ENCODE measurements at places on chromosomes 11 and 22. TPM values are rescaled to one million over a fixed set of nuclear protein-coding genes. Genes with fewer than 3 reads are reported as not detected.

The RASL10A gene
- not detected for total RNA-seq

- DNase-seq: no peak
These were observed 3.2 kb upstream of the FJX1 start for GRCh38 chr11:35614939-35615569.

DNA sequence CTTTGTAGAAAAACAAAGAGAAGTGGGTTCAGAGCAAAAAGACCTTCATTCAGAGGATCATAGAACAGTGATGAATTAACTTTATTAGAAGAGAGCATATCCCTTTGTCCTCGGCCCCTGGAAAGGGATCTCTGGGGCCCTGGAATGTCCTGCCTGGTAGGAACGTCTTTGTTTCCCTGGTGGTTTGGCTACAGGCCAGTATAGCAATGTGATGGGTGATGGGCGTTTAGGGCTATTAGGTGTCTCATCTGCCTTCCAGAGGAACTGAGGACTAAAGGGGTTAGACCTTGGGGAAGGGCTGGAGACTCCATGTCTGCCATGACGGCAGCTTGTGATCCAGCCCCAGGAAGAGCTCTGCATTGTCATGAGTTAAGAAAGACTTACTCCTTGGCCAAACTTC is 9.1 kb downstream of the APOL4 start:
- DNase-seq: no peak

GRCh38 chr22:28247136-28247535 is 328.1 kb upstream of the PITPNB start:
- DNase-seq: no peak

The MYBPC3 gene
- not detected for total RNA-seq

- DNase-seq: no peak
These were observed 33.6 kb downstream of the MUC5B start for GRCh38 chr11:1256257-1257045.

DNA sequence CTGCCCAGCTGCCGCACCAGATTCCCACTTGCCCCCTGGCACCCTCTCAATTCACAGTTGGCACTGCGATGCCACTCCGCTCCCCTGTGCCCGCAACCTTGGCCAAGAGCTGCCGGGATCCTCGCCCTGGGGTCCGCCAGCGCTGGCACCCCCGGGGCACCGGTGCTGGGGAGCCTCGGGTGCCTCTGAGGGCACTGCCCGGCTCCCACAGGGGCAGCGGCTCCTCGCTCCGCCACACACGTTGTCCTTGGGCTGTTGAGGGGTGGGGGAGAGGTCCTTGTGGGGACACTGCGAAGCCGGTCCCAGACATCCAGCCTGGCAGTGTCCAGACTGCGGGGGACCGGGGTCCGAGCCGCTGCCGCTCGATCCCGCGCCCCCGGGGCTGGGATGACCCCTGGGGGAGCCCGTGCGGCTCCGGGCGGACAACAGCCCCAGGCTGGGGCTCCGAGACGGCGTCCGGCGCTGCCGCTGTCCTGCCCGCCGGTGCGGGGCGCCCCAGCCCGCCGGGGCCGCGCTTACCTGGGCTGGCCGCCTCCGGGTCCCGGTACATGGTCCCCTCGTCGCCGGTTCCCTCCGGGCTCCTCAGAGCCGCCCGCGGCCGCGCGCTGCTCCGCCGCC is 496 bp downstream of the SYT7 start:
- DNase-seq: no peak

Data from IMR-90 (cell line).